Stimulated activated CD8-positive, alpha-beta memory T cell treated with anti-CD3 and anti-CD28 coated beads, Interleukin-7, amount 100 ng/mL, for 4 hours (primary cell): ENCODE measurements at places on chromosomes 2 and 18.
A peak's percentile ranks its signal among the peaks of the same experiment; 100 is the strongest.

GRCh38 chr2:74458132-74458937 lies at the start of gene WBP1:
TSS of gene WBP1 (plus strand) at chr2:74458438. CDS start at chr2:74458603, 165 bp downstream.
- peak; percentile 100 for DNase-seq

GRCh38 chr2:99420751-99421299 lies 69.0 kb downstream of the REV1 start:
- no peak for DNase-seq

- no peak for DNase-seq
Measured at GRCh38 chr2:8851811-8852560, 14.6 kb upstream of the KIDINS220 start.

DNA sequence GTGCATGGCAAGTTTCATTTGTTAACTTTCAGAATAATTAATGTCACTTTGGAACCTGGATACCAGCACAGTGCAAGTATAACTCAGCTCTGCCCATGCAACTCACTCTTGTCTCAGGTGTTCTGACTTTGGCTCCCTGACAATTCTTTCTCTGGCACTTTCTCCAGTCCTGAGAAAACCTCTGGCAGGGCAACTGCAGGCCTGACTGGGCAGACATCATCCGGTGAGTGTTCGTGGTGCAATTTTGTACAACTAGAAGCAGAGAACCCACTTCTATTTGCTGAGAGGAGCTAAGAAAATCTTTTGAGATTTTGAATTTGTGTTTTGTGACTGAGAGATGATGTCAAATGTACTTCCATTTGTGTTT lies 143.0 kb downstream of the AQP4 start:
- DNase-seq = no peak
